Gastroesophageal sphincter (tissue), 4 donors: ENCODE measurements at places on chromosomes 11 and 22. TPM values are rescaled to one million over a fixed set of nuclear protein-coding genes. Genes with fewer than 3 reads are reported as not detected.

The BTG4 gene
- not detected for total RNA-seq

GRCh38 chr22:30742291-30743256 is 47.9 kb downstream of the OSBP2 start:
- no peak for ATAC-seq

The CDON gene
- total RNA-seq: 31.0 TPM

The ZC3H7B gene
- 65.2 TPM for total RNA-seq

- peak; percentile 36 for ATAC-seq
Measured at GRCh38 chr22:27905653-27906052, 13.4 kb downstream of the PITPNB start.

DNA sequence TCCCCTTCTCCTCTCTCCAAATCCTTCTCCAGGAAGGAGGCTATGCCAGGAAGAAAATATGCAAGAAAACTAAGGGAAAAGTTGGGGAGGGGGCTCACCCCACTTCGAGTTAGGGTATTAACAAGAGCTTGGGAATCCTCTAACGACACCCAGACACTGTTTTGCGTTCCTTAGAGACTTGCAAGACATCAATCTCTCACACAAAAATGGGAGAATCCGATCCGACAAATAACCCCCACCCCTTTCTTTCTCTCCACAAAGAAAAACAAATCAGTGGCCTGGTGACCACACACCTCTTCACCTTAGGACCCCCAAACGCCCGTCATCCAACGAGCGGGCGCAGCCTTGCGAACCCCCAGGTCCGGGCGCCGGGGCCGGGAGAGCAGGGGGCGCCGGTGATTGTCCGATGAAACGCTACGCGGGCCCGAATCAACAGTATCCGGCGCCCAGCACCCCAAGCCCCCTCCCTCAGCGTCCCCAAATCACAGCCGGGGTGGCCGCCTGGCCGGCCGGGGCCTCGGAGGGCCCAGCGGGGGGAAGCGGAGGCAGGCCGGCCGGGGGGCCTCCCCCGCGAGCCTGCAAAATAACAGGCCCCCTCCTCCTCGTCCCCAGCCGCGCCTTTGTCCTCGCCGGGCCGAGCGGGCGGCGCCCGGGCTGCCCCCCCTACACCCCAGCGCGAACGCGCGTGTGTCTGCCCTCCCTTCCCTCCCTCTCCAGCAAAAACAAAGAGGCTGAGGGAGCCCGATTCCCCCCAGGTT is 690 bp downstream of the CSNK1E start:
- ATAC-seq: peak; percentile 76

- ATAC-seq: no peak
Measured at GRCh38 chr11:113410414-113411135, 23.0 kb downstream of the ANKK1 start.

GRCh38 chr11:75891947-75892739 is 77.1 kb downstream of the UVRAG start:
- no peak for ATAC-seq

- ATAC-seq: peak; percentile 85
Measured at GRCh38 chr11:61627850-61628661, 47.2 kb upstream of the SYT7 start.

- ATAC-seq: peak; percentile 79
Measured at GRCh38 chr11:46308631-46309419, 31.4 kb downstream of the CREB3L1 start.

The ZBTB44 gene
- total RNA-seq: 72.3 TPM

DNA sequence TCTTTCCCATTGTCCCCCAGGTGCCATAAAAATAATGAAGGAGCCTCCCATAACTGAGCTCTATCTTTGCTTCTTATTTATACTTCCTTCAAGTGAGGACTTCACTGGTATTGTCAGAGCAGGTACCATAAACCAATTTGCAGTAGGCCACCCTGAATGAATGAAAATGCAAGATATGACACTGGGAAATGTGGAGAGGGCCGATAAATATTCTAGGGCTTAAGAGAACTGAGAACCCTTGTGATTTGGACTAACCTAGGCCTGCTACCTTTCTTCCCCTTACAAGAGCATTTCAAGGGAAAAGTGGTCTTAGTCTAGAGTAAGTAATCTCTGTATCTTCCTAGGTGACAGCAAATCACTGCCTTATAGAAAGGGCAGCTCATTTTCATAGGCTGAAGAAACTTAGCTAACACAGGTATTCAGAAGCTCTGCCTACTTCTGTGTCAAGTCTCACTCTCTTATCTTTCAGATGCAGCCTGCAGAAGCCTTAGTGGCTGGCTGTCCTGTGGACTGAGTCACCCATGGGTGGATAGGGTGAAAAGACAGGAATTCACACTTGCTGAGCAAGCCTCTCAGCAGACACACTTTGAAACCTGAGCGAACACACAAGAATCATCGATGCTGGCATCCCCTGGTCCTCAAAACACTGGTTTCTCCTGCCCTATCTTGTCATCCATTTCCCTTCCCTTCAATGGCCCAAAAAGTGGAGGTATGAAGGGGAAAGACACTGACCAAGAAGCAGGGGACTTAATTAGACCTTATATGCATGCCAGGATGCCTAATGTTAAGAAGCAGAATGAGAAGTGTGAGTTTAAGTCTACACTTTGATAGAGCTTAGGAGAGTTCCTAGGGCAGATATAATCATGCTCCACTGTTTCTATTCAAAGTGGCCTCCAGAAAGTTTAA is 15.2 kb downstream of the NRIP3 start:
- ATAC-seq: no peak

The MUC5B gene
- 0.13 TPM for total RNA-seq

DNA sequence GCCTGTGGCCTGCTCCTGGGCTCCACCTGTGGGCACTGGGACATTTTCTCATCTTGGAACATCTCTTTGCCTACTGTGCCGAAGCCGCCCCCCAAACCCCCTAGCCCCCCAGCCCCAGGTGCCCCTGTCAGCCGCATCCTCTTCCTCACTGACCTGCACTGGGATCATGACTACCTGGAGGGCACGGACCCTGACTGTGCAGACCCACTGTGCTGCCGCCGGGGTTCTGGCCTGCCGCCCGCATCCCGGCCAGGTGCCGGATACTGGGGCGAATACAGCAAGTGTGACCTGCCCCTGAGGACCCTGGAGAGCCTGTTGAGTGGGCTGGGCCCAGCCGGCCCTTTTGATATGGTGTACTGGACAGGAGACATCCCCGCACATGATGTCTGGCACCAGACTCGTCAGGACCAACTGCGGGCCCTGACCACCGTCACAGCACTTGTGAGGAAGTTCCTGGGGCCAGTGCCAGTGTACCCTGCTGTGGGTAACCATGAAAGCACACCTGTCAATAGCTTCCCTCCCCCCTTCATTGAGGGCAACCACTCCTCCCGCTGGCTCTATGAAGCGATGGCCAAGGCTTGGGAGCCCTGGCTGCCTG is 1.4 kb downstream of the SMPD1 start:
- ATAC-seq: no peak

DNA sequence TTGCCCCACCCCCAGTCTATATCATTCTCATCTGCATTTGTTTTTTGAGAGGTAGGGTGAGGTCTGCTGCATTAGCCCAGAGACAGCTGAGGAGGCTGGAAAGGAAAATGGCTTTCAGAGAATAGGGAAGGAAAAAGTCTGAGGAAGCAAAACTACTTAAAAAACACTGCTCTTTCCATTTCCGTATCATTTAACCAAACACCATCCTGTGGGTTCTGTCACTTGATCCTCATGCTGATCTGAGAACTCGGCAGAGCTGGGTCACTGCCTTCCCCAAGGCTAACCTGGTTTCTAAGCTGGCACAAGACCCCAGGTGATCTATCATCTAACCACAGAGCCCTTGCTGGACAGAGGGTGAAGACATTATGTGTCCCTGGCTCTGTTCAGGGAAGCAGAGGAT is 1.2 kb downstream of the FOLR2 start:
- ATAC-seq: no peak

GRCh38 chr22:23245799-23246136 is 65.5 kb downstream of the BCR start:
- no peak for ATAC-seq

The ZNRF3 gene
- 14.8 TPM for total RNA-seq

GRCh38 chr11:29317694-29318093 is 699.1 kb downstream of the KCNA4 start:
- ATAC-seq: no peak

GRCh38 chr11:130827451-130828377 is 88.6 kb downstream of the SNX19 start:
- peak; percentile 73 for ATAC-seq

DNA sequence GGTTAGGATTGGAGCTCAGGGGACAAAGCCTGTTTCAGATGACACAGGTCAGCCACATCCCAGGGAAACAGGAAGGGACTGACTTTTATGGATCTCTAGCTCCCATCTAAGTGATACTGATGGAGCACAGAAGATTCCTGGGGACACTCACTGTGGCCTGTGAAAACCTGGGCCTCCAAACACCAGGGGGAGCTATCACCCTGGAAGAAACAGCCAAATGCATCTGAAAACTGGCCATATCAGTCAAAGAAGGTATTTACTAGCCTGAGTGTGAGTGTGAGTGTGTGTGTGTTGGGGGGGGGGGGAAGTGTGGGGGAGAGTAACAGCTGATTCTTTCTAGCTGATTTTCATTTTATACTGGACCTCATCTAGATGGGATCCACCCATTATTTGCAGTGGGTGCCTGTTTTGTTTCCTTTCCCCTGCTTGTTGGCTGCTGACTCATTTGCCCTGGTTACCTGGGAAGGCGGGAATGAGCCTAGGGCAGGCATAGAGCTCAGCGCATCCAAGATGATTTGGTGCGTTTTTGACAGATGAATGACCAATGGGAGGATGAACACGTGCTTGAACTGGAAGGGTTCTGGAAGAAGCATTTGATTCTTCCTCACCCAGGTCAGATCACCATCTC is 284.0 kb downstream of the KIRREL3 start:
- no peak for ATAC-seq

The OR4D10 gene
- not detected for total RNA-seq

- no peak for ATAC-seq
Measured at GRCh38 chr11:44377121-44377520, 67.2 kb upstream of the ALX4 start.

DNA sequence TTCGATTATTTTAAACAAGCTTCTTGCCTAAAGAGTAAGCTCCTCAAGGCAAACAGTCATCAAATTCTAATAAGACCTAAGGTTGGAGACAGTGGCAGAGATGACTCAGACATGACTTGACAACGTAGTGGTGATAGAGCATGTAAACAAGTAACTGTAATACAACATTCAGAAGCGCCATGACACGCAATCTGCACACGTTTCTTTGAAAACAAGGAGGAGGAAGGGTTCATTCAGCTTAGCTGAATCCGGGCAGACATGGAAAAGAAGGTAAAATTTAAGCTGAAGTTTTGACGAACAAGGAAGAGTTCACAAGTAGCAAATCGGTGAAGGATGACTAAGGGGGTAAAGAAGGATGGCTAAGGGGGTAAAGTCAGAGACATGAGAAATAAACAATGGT is 152.4 kb upstream of the ZC3H12C start:
- no peak for ATAC-seq

The VSTM5 gene
- not detected for total RNA-seq

- ATAC-seq: no peak
Measured at GRCh38 chr11:130710021-130710420, 206.3 kb downstream of the SNX19 start.

- no peak for ATAC-seq
Measured at GRCh38 chr11:44834846-44835245, 108.1 kb downstream of the TSPAN18 start.

The MLC1 gene
- total RNA-seq: 0.07 TPM

- no peak for ATAC-seq
Measured at GRCh38 chr11:16899708-16900303, 114.4 kb downstream of the PLEKHA7 start.

- no peak for ATAC-seq
Measured at GRCh38 chr11:2197771-2198520, 26.3 kb upstream of the TH start.

The PLAAT2 gene
- not detected for total RNA-seq

The CCDC87 gene
- 1.2 TPM for total RNA-seq

DNA sequence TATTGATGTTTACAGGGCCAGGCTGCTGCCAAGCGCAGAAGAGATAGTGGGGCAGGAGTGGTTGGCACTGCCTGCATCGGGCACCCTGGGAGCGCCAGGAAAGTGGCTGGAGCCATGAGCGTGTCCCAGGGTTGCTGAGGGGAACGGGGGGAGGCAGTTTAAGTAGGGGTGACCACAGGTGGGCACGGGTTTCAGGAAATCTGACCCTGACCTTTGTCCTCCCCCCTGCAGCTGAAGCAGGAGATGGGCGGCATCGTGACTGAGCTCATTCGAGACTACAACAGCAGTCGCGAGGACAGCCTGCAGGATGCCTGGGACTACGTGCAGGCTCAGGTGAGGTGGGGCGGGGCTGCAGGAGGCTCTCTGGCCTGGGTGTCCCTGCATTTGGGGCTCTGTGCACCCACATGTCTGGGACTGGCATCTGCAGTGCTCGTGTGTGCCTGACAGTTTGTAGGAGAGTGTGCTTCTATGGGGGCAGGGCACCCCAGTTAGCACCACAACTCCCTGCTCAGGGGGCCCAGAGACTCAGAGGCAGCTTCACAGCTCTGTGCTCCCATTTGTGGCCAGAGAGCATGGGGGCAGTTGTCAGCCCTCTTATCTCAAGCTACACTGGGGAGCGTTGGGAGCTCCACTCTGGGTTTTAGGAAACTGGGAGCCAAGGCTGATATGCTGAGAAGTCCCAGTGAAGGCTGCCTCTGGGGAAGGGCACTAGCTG is 49.7 kb downstream of the CD82 start:
- ATAC-seq: no peak

- no peak for ATAC-seq
Measured at GRCh38 chr11:118099838-118100556, 13.2 kb upstream of the SMIM35 start.

The ARSA gene
- total RNA-seq: 21.4 TPM

GRCh38 chr22:33659448-33659847 is 260.8 kb downstream of the LARGE1 start:
- ATAC-seq: peak; percentile 51

DNA sequence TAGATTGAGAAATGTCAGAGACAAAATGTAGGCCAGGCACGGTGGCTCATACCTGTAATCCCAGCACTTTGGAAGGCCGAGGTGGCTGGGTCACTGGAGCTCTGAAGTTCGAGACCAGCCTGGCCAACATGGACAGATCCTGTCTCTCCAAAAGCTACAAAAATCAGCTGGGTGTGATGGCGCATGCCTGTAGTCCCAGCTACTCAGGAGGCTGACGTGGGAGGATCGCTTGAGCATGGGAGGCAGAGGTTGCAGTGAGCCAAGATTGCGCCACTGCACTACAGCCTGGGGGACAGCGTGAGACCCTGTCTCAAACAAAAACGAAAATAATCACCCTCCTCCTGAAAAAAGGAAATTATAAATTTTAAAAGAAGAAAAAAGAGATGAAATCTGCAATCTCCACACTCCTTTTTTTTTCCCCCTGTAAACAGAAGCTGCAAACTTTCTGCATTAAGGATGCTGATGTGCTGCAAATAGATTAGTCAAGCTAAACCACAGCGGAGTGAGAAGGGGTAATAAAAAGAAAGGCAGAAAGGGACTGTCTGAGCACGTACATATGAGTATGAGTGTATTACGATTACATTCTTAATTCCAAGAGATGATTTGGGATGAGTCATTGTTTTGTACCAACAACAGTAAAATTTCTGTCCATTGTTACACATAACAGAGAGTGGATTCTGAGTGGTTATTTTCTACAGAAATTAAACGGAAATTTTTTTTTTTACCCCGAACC is 87.3 kb downstream of the SIK3 start:
- ATAC-seq: no peak

- ATAC-seq: no peak
Measured at GRCh38 chr22:22578702-22579424, 19.8 kb upstream of the PRAME start.

GRCh38 chr11:101126551-101127196 is 2.9 kb downstream of the PGR start:
- ATAC-seq: no peak
